ENCODE measurements at places on chromosomes 16 and 17. TPM values are rescaled to one million over a fixed set of nuclear protein-coding genes. Genes with fewer than 3 reads are reported as not detected.
A peak's percentile ranks its signal among the peaks of the same experiment; 100 is the strongest.

Gene CCL8
- total RNA-seq: 0.72 TPM

Gene TNFRSF13B
- not detected for total RNA-seq

Gene TMEM98
- total RNA-seq: 102 TPM

Gene RNF222
- not detected for total RNA-seq

Gene TMEM235
- total RNA-seq: 1.2 TPM

Gene BAIAP3
- total RNA-seq: 48.1 TPM

Gene TEKT5
- 0.28 TPM for total RNA-seq

Gene MT1H
- not detected for total RNA-seq

Gene ZNF287
- total RNA-seq: 17.2 TPM

Gene KRTAP2-3
- not detected for total RNA-seq

DNA sequence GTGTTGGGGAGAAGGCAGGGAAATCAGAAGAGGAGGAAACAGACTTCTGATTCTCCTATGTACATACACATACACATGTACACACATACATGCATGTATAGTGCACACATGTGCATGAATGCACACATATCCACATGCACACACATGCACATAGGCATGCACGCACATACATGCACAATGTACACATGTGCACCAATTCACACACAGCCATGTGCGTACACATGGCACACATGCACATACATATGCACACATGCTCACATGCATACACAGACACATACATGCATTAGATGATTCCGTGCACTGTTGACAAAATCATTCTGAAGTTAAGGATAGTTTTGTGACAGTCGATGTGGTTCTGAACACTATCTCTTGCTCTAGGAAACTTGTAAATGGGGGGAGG is 214.0 kb upstream of the CDH13 start:
- H3K36me3 ChIP-seq: no peaks in the 10 kb centered on the region
- H3K27ac ChIP-seq: no peak overlapping the region
- no peaks in the 10 kb centered on the region for H3K27me3 ChIP-seq
- no peaks in the 10 kb centered on the region for H3K4me1 ChIP-seq

- H3K36me3 ChIP-seq: peaks cover 1% of the 10 kb centered on the region
- peaks cover 67% of the 10 kb centered on the region for H3K4me1 ChIP-seq
- no peaks in the 10 kb centered on the region for H3K27me3 ChIP-seq
- peak overlapping the region; percentile 7 for H3K4me3 ChIP-seq
Measured at GRCh38 chr17:2090210-2090641, 35.3 kb downstream of the HIC1 start.

- H3K4me3 ChIP-seq: no peak overlapping the region
- H3K27ac ChIP-seq: no peak overlapping the region
- no peaks in the 10 kb centered on the region for H3K4me1 ChIP-seq
- no peaks in the 10 kb centered on the region for H3K27me3 ChIP-seq
- DNase-seq: no peak
Measured at GRCh38 chr17:13074026-13074425, 56.2 kb upstream of the ELAC2 start.

DNA sequence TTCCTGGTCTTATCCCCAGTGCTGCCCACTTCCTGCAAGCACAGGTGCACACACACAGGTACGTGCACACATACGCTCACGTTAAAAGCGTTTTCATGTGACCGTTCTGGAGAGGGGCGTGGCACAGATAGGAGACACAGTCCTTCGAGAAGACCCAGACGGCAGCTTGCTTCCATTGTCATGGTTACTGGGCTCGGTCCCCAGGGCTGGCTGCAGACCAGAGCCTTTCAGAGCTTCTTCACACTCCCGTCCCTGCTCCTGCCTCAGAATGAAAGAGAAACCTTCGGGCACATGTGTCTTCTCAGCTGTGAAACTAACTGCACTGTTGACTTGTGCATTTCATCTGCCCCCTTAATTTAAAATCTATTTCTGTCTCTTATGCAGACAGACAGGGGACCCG is 154.2 kb downstream of the PITPNC1 start:
- peaks cover 3% of the 10 kb centered on the region for H3K36me3 ChIP-seq
- H3K4me3 ChIP-seq: no peak overlapping the region
- peaks cover 49% of the 10 kb centered on the region for H3K4me1 ChIP-seq
- no peaks in the 10 kb centered on the region for H3K27me3 ChIP-seq
- peak overlapping the region; percentile 58 for H3K27ac ChIP-seq
- DNase-seq: peak; percentile 88

DNA sequence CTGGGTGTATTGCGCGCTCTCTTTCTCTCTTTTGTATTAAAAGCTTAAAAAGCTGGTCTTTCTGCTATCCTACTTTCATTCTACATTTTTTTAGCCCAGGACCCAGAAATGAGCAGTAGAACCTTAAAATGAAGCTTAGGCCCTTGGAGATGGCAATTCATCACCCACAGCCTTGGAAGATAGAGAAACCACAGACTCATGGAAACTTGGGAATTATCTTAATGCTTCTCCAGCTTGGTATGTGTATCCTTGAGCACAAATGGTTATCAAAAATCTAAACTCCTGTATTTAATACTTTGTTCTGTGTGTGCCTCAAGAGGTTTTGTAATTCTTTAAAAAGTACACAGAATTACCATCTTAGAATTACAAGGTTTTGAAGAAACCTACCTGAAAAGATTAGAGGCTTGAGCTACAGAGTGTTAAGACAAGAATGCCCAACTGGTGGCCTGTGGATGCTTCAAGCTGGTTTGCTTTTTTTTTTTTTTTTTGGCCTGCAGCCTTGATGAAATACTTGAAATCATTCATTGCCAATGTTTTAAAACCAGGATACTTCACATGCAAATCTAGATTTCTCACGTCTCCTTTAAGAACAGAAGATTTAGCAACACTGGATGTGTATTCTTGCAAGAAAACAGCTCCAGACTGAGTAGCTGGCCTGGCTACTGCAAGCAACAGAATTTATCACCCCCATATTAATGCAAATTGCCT is 105.0 kb downstream of the XYLT1 start:
- no peak overlapping the region for H3K4me3 ChIP-seq
- no peaks in the 10 kb centered on the region for H3K27me3 ChIP-seq
- no peak overlapping the region for H3K27ac ChIP-seq
- no peak for DNase-seq
- peaks cover 45% of the 10 kb centered on the region for H3K4me1 ChIP-seq
- H3K36me3 ChIP-seq: no peaks in the 10 kb centered on the region

GRCh38 chr16:84042879-84043485 is 387 bp upstream of the SLC38A8 start:
- no peak overlapping the region for H3K4me3 ChIP-seq
- DNase-seq: no peak
- H3K27me3 ChIP-seq: no peaks in the 10 kb centered on the region

DNA sequence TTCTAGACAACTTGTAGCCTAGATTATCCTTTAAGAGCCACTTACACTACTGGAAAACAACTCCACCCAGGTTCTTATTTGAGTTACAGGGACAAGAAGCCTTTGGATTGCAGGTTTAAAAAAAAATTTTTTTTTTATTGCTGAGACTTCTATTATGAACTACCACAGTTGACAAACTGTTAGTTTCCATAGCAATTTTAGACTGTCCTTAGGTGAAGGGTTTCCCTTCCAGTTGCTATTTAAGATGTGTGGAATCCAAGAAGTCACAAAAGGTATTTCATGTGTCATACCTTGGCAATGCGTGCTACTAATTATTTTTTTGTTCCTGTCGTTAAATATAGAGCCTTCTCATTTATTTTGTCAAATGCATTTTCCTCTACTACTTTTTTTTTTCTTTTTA is 253.2 kb downstream of the PRKCA start:
- no peak overlapping the region for H3K4me3 ChIP-seq
- no peaks in the 10 kb centered on the region for H3K4me1 ChIP-seq
- H3K27me3 ChIP-seq: no peaks in the 10 kb centered on the region
- DNase-seq: no peak

GRCh38 chr16:57687363-57687929 is 7.2 kb upstream of the DRC7 start:
- H3K27ac ChIP-seq: no peak overlapping the region
- H3K4me3 ChIP-seq: no peak overlapping the region
- no peaks in the 10 kb centered on the region for H3K4me1 ChIP-seq
- DNase-seq: no peak
- H3K36me3 ChIP-seq: no peaks in the 10 kb centered on the region

DNA sequence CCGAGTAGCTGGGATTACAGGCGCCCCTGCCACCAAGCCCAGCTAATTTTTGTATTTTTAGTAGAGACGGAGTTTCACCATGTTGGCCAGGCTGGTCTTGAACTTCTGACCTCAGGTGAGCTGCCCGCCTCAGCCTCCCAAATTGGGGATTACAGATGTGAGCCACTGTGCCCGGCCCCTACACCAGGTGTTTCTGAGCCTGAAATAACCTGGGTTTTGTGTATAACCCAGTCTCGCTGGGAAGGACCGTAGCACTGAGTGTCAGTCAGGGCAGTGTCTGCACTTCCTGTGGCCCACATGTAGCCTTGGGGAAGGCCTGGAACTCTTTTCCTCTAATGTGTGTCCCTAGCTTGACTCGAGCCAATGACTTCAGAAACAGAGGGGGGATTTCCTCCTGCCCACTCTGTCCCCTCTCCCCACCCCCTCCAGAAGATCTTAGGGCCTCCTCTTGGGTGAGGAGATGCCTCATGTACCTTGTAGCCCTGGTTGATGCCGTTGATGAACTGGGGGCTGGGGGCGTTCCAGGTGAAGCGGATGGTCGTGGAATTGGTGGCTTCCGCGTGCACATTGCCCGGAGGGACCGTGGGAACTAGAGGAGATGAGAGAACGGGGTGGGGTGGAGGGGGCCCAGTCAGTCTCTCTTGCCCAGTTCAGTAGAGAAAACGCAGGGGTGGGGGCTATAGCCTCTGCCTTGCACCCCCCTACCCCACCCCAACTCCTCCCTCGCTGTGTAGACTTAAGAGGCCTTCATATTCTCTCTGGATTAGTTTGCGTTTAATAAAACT is 102.6 kb upstream of the CDC42EP4 start:
- H3K4me3 ChIP-seq: no peak overlapping the region
- no peaks in the 10 kb centered on the region for H3K27me3 ChIP-seq
- no peak overlapping the region for H3K27ac ChIP-seq
- DNase-seq: no peak
- peaks cover 11% of the 10 kb centered on the region for H3K4me1 ChIP-seq

DNA sequence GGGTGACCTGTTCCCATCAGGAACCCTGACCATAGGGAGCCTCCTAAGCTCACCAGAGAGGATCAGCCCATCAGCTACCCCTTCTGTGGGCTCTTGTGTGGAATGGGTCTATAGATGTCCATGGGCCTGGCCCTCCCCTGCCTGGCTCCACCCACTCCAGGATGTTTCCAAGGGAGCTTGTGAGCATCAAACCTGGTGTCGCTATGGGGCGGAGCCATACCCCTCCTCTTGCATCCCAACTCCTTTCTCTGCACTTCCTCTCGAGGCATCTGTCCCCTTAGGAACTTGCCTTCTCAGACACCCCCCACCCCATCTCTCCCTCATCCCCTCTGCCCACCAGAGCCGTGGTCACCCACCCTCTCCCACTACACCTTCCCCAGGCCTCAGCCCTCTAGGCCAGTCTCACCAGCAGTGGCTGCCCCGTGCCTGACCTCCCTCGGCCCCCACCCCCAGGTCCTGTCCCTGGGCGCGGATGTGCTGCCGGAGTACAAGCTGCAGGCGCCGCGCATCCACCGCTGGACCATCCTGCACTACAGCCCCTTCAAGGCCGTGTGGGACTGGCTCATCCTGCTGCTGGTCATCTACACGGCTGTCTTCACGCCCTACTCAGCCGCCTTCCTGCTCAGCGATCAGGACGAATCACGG is 10.4 kb downstream of the KCNH6 start:
- H3K4me1 ChIP-seq: peaks cover 10% of the 10 kb centered on the region
- peaks cover 3% of the 10 kb centered on the region for H3K27me3 ChIP-seq
- DNase-seq: no peak
- H3K4me3 ChIP-seq: no peak overlapping the region
- no peaks in the 10 kb centered on the region for H3K36me3 ChIP-seq
- H3K27ac ChIP-seq: no peak overlapping the region

DNA sequence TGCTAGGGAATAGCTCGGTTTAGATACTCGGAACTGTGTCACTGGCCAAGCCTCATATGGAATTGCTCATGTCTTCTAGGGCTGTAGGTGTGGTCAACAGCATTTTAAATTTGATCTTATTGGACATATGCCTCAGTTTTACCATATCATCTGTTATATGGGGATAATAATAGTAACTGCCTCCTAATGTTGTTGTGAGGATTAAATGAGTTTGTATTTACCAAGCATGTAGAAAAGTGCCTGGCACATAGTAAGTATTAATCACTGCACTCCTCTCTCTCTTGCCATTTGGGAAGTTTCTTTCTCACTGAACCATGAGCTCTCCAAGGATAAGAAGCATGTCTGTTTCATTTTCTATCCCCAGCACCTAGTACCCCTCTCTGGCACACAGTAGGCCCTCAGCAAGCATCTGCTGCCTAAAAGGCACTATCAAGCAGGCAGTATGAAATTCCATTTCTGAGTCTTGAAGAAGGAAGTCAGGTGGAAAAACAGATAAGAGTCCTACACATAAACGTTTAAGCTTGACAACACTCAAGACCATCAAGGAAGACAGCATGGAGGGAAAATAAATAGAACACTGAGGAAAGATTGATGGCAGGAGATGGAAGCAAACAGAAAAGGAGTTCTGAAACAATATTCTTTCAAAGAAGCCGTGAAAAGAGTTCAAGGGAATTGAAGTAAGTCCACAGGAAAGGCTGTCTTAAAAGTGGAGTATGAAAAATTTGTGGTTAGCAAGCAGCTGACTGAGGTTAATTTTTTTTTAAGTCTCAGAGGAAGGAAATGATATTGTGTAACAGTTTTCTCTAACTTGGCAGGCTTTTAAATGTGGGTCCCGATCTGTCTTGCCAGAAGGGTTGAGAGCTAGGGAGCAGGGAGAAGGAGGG is 2.2 kb upstream of the ATP6V0A1 start:
- peak overlapping the region; percentile 57 for H3K27ac ChIP-seq
- H3K4me3 ChIP-seq: no peak overlapping the region
- DNase-seq: no peak

GRCh38 chr16:48435906-48436305 is 50.7 kb upstream of the SIAH1 start:
- no peak overlapping the region for H3K4me3 ChIP-seq
- H3K27me3 ChIP-seq: no peaks in the 10 kb centered on the region
- no peaks in the 10 kb centered on the region for H3K36me3 ChIP-seq

- DNase-seq: no peak
- no peak overlapping the region for H3K27ac ChIP-seq
- H3K27me3 ChIP-seq: no peaks in the 10 kb centered on the region
- no peaks in the 10 kb centered on the region for H3K36me3 ChIP-seq
- H3K4me3 ChIP-seq: no peak overlapping the region
Measured at GRCh38 chr17:51947160-51947735, 211.3 kb downstream of the CA10 start.

GRCh38 chr17:40307001-40307730 is 1.8 kb upstream of the RARA start:
- H3K4me3 ChIP-seq: no peak overlapping the region
- no peaks in the 10 kb centered on the region for H3K27me3 ChIP-seq
- H3K27ac ChIP-seq: peak overlapping the region; percentile 94
- H3K36me3 ChIP-seq: no peaks in the 10 kb centered on the region
- H3K4me1 ChIP-seq: peaks cover 75% of the 10 kb centered on the region

- no peaks in the 10 kb centered on the region for H3K4me1 ChIP-seq
- H3K27ac ChIP-seq: no peak overlapping the region
- H3K36me3 ChIP-seq: peaks cover 3% of the 10 kb centered on the region
- no peak overlapping the region for H3K4me3 ChIP-seq
Measured at GRCh38 chr17:65190467-65191097, 53.4 kb downstream of the RGS9 start.

Data from spinal cord (tissue), 10 donors.